ENCODE measurements at places on chromosomes 5 and 9.

GRCh38 chr5:169190849-169191248, 110.1 kb downstream of the SLIT3 start:
- H3K27ac ChIP-seq = no peak overlapping the region
- H3K36me3 ChIP-seq = no peaks in the 10 kb centered on the region
- no peak for DNase-seq
- no peaks in the 10 kb centered on the region for H3K27me3 ChIP-seq

- no peak for DNase-seq
- no peaks in the 10 kb centered on the region for H3K36me3 ChIP-seq
- no peaks in the 10 kb centered on the region for H3K27me3 ChIP-seq
- peaks cover 8% of the 10 kb centered on the region for H3K4me1 ChIP-seq
- no peak overlapping the region for H3K4me3 ChIP-seq
These were observed 159.8 kb upstream of the ACOT12 start for GRCh38 chr5:81553567-81554212.

DNA sequence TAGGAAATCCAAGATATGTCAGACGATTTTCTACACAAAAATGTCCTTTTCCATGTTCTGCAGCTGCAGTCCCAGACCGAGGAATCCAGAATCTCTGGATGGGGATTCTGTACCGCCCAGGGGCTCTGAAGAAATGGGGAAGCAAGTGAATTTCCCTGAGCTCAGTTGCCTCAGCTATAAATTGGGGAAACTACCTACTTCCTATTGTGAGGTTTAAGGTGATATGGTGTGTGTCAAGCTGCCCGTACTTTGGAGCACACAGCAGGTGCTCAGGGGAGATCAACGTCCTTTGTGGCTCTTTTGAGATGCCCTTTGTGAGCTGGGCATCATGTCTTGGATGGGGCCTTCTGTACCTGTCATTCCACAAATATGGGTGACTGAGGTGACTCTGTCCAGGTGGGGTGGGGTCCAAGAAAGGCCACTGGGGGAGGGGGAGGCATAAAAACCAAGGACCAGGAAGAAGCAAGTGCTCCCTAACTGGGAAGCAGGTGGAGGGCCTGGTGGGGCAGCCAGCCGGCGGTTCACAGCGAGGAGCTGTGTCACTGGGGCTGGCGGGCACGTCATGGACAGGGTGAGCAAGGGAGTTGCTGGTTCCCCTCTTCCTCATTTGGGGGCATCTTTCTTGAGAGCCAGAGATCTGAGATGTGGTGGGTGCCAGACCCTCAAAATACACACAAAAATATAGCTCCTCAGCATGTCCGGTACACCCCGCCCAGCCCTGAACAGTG, 116.0 kb downstream of the CRB2 start:
- no peaks in the 10 kb centered on the region for H3K27me3 ChIP-seq
- H3K36me3 ChIP-seq = no peaks in the 10 kb centered on the region
- no peak overlapping the region for H3K4me3 ChIP-seq
- no peak overlapping the region for H3K27ac ChIP-seq
- H3K4me1 ChIP-seq = peaks cover 12% of the 10 kb centered on the region

GRCh38 chr5:126851501-126852011, 74.6 kb downstream of the LMNB1 start:
- no peak for DNase-seq
- no peaks in the 10 kb centered on the region for H3K36me3 ChIP-seq
- H3K27me3 ChIP-seq = no peaks in the 10 kb centered on the region
- no peak overlapping the region for H3K4me3 ChIP-seq
- no peak overlapping the region for H3K27ac ChIP-seq

DNA sequence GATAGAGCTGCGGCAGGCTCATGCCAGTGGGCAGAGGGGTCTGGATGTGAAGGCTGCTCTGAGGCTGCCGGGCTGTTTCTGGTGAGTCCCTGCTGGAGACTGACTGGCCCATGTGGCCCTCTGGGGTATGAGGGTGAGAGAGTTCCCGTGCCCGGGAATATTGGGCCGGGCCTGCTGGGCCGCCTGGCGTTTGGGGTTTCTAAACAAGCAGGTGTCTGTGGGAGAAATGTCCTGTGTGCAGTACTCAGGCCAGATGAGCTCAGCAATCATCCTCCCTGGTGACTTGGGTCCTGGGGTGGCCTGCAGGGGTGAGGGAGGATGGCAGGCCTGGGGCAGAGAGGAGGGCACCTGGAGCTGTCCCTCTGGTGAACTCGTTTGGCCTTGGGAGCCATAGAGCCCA, 74.9 kb downstream of the MACROH2A1 start:
- H3K4me1 ChIP-seq = no peaks in the 10 kb centered on the region
- no peaks in the 10 kb centered on the region for H3K27me3 ChIP-seq
- DNase-seq = no peak

- no peaks in the 10 kb centered on the region for H3K36me3 ChIP-seq
- peak within 1 kb of the TSS; percentile 86 for H3K4me3 ChIP-seq
- H3K27me3 ChIP-seq = peaks cover 44% of the 10 kb centered on the region
These were observed at the start of gene TMED9 for GRCh38 chr5:177592010-177592834. Gene TMED9, plus strand, starts transcription at chr5:177592203. Its CDS starts 12 bp downstream, at chr5:177592215.

DNA sequence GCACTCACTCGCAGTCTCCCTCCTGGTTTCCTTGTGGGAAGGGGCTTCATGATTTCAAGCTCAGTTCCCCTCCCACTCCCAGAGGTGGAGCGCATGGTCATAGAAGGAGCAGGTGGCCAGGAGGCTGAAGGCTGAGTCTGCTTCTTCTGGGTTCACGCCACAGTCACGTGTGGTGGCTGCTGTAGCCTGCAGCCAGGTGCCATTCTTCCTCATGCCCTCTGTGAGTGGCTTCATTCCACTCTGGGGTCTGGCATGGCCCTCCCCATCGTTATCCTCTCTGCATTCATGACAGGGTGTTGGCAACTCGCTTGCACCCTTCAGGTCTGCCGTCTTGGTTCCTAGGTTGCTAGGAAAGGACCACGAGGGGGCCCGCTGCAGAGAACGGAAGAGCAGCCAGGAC, 3.5 kb downstream of the MRPL41 start:
- no peaks in the 10 kb centered on the region for H3K27me3 ChIP-seq
- no peaks in the 10 kb centered on the region for H3K4me1 ChIP-seq
- H3K27ac ChIP-seq = no peak overlapping the region
- no peaks in the 10 kb centered on the region for H3K36me3 ChIP-seq

- H3K27me3 ChIP-seq = no peaks in the 10 kb centered on the region
- no peak overlapping the region for H3K4me3 ChIP-seq
- H3K4me1 ChIP-seq = no peaks in the 10 kb centered on the region
- no peaks in the 10 kb centered on the region for H3K36me3 ChIP-seq
- no peak for DNase-seq
- H3K27ac ChIP-seq = no peak overlapping the region
These were observed 385.6 kb upstream of the ST8SIA4 start for GRCh38 chr5:101288633-101289032.

DNA sequence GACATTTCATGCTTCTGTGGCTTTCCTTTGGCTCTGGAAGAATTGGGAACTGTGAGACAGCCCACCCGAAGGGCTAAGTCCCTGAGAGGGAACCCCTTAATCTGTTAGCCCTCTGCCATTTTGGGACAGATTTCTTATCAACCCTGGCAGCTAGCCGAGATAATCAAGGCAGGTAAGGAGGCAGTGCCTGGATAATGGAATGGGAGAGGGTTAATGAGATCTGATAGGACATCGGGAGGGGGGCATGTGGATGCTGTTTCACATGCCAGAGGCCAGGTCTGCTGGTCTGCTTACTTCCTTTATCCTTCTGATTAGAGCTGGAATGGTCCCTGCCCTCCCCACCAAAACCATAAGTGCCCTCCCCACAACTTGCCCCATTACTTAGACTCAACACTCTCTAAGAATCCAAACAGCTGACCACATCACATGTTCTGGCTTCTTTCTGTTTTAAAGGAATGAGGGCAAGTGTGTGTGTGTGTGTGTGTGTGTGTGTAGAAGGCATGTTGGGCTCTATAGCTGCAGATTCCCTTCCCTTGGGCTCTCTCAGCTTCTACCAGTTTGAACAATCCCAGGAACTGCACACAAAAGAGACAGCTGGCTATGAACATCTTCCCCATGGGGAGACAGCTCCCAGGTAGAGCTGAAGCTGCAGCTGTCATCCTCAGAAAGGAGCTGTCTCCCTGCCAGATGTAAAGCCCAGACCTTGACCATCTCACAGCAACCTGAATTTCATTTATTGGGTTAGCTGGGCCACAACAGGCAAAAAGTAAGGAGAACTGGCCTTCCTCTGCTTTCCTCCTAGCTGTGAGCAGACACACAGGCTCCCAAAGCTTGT, 221.3 kb downstream of the PIK3R1 start:
- H3K27me3 ChIP-seq = no peaks in the 10 kb centered on the region
- H3K27ac ChIP-seq = no peak overlapping the region
- no peak overlapping the region for H3K4me3 ChIP-seq
- no peak for DNase-seq
- H3K36me3 ChIP-seq = no peaks in the 10 kb centered on the region

- DNase-seq = no peak
- no peaks in the 10 kb centered on the region for H3K36me3 ChIP-seq
- H3K4me3 ChIP-seq = no peak overlapping the region
These were observed 102.9 kb upstream of the PHYKPL start for GRCh38 chr5:178335302-178336030.

DNA sequence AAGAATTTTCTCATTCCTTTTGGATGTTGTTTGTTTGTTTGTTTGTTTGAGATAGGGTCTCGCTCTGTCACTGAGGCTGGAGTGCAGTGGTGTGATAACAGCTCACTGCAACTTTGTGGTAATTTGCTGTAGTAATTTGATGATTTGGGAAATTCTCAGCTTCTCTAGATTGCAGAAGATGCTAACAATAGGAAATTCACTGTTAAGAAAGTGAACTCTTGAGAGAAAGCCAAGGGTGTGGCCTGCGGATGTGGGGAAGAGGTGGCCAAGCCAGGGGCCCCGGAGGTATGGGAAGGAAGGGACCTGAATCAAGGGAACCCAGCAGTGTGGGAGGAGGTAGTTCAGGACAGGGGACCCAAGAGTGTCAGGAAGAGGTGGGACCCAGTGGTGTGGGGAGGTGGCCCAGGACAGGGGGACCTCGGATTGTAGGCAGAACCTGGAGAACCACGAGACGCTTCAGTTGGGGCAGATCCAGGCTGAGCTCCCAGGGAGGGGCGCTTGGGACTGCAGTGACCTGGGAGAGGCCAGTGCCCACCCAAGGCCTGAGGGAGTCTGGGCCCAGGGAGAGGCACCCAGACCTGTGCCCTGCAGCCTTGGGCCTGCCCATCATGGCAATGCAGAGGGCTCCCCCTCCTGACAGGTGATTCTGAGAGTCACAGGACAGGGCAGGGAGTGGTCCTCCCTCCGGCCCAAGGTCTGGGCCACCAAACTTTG, 5.6 kb upstream of the LCN2 start:
- no peak for DNase-seq
- H3K27me3 ChIP-seq = no peaks in the 10 kb centered on the region
- H3K27ac ChIP-seq = no peak overlapping the region
- H3K4me3 ChIP-seq = no peak overlapping the region
- peaks cover 3% of the 10 kb centered on the region for H3K4me1 ChIP-seq

DNA sequence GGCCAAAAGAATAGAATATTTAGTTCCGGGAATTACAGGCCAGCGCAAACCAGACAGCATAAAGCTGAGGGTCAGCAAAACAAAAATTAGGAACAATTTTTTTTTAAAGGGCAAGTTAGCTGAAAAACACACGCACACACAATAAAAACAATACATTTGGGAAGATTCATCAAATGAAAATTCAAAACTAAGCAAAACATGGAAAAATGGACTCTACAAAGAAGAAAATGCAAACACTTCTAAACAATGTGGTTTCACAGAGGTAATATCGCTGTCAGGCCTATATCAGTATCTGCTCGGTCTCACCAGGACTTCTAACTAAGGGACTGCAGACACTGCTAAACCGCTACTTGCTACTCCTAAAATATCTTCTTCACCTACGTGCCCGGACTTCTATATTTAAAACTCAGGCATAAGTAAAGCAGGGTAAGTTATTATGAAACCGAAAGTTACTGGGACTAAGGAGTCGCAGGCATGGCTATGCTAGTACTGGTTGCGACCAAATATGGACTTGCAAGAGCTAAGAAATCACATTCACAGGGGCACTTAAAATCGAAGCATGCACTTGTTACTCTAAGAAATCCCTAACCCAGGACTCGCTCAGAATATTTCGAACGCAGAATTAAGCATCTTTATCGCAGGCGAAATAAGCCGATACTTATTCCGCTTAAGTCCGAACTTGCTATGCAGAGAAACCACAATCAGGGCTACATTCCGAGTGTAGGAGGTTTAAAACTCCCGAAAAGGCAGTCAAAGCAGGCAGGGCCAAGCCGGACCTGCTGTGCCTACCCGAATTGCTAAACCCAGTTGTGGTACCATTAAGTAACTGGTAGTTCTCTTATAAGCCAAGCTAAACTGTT, 2.3 kb downstream of the ANXA2R start:
- peaks cover 13% of the 10 kb centered on the region for H3K4me1 ChIP-seq
- peaks cover 100% of the 10 kb centered on the region for H3K27me3 ChIP-seq
- no peaks in the 10 kb centered on the region for H3K36me3 ChIP-seq
- no peak overlapping the region for H3K27ac ChIP-seq
- DNase-seq = peak; percentile 29
- H3K4me3 ChIP-seq = no peak overlapping the region
